Heart left ventricle (tissue), 16 donors: ENCODE measurements at places on chromosomes 4 and X. TPM values are rescaled to one million over a fixed set of nuclear protein-coding genes. Genes with fewer than 3 reads are reported as not detected.

GRCh38 chrX:11968991-11969390, 169.3 kb upstream of the FRMPD4 start:
- DNase-seq = no peak

FBXW7 gene
- 65.6 TPM for total RNA-seq

GRCh38 chr4:150219841-150220240, 141.6 kb downstream of the DCLK2 start:
- DNase-seq = no peak

GRCh38 chr4:122865425-122865824, 38.8 kb downstream of the FGF2 start:
- no peak for DNase-seq

DNA sequence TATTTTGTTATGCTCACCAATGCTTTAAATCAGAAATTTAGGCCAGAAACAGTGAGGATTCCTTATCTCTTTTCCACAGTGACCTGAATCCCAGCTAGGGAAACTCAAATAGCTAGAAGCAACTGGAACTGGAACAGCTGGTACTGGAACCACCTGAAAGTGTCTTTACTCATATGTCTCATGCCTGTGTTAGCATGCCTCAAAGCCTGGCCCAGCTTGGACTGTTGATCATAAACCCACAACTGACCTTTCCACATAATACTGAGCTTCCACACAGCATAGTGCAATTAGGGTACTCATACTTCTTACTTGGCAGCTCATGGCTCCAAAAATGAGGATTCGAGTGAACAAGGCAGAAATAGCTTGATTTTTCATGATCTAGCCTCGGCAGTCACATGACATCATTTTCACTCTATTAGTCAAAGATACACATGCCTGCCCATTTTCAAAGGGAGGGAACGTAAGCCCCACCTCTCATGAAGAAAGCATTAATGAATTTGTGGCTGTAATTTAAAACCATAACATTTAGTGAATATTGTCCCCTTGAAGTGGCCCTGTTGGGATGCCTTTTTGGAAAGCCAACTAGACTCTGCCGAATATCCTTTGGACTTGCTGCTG, 80.8 kb upstream of the ACSL1 start:
- DNase-seq = no peak

ITM2A gene
- 42.0 TPM for total RNA-seq

DNA sequence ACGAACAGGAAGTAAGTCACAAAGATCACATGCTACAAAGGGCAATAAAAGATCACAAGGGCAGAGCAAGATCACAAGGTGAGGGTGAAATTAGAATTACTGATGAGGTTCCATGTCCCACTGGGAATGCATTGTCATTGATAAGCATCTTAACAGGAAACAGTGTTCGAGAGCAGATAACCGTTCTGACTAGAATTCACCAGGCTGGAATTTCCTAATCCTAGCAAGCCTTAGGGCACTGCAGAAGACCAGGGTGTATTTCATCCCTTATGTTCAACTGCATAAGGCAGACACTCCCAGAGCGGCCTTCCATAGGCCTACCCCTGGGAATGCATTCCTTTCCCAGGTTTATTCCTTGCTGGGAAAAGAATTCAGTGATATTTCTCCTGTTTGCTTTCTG, 980.6 kb upstream of the LCORL start:
- DNase-seq = no peak
